ENCODE measurements at places on chromosomes 7 and 10. TPM values are rescaled to one million over a fixed set of nuclear protein-coding genes. Genes with fewer than 3 reads are reported as not detected.

Gene RELN
- 8.3 TPM for polyA plus RNA-seq

Gene LFNG
- polyA plus RNA-seq: 36.8 TPM

Gene C10orf53
- 0.08 TPM for polyA plus RNA-seq

Gene PDE6C
- polyA plus RNA-seq: 0.78 TPM

Gene FAM53B
- 23.7 TPM for polyA plus RNA-seq

Gene MACC1
- 9.6 TPM for polyA plus RNA-seq

Gene SHTN1
- 21.8 TPM for polyA plus RNA-seq

Gene TWIST1
- 6.9 TPM for polyA plus RNA-seq

Gene ADRA2A
- polyA plus RNA-seq: 4.8 TPM
